PC-9 (cell line): ENCODE measurements at places on chromosomes 13 and 19. TPM values are rescaled to one million over a fixed set of nuclear protein-coding genes. Genes with fewer than 3 reads are reported as not detected.

Gene IGSF23
- not detected in 2 replicates for total RNA-seq

Gene PCDH8
- total RNA-seq = not detected in 2 replicates

Gene OR7E24
- total RNA-seq = not detected in 2 replicates

Gene TSHZ3
- total RNA-seq = not detected in 2 replicates

Gene FXYD1
- total RNA-seq = not detected in 2 replicates

Gene NKPD1
- total RNA-seq = 0.37 and 0.75 TPM in 2 replicates

Gene IFNL3
- not detected in 2 replicates for total RNA-seq

Gene NFILZ
- not detected in 2 replicates for total RNA-seq

DNA sequence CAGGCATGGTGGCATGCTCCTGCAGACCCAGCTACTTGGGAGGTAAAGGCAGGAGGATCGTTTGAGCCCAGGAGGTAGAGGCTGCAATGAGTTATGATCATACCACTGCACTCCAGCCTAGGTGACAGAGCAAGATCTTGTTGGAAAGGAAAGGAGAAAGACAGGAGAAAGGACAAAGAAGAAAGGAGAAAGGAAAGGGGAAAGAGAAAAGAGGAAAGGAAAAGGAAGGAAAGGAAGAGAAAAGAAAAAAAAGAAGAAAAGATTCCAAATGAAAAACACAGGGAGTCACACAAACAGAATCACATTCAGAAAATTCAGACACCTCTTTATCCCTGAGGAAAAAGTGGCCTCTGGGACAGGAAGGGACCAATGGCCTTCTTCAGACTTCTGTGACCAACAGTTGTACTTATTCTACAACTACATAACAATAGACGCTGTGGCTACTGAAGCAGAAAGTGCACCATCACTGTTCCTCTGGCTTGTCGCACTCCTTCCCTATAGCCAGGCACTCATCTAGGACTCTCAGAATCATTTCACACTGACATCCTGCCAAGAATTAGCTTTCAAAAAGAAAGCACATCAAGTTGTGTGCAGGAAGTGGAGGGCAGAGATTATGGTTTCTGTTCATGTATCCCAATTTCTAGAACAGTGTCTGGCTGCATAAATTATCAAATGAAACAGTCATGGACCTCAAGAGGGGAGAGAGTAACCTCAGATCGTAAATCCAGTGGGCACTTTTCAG is 5.9 kb downstream of the MTMR6 start:
- no peak for DNase-seq

DNA sequence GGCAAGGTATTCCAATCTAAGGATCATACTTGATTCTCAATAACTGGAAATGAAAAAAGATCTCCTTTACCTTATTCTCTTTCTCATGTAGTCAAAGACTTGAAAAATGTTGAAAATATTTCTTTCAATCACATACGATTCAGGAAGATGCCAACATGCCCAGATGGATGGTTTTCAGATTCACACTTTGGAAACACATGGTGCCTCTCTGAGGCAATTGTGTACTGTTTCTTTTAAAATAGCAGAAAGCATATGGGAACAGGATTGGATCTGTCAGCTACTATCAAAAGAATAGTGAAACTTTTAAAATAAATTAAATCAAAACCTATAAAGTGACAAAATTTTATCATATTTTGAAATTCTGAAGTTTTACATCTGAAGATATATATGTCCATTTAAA is 222.4 kb downstream of the SPRY2 start:
- DNase-seq = no peak

- no peak for DNase-seq
Observed at GRCh38 chr19:27392027-27392632, 1820.8 kb downstream of the UQCRFS1 start.

GRCh38 chr13:22468045-22468444 is 712.7 kb upstream of the SGCG start:
- no peak for DNase-seq

GRCh38 chr19:18741124-18742121 is 49.7 kb downstream of the COMP start:
- DNase-seq = peak; percentile 60

- DNase-seq = peak; percentile 57
Observed at GRCh38 chr19:41746593-41747227, 8.6 kb upstream of the CEACAM6 start.

DNA sequence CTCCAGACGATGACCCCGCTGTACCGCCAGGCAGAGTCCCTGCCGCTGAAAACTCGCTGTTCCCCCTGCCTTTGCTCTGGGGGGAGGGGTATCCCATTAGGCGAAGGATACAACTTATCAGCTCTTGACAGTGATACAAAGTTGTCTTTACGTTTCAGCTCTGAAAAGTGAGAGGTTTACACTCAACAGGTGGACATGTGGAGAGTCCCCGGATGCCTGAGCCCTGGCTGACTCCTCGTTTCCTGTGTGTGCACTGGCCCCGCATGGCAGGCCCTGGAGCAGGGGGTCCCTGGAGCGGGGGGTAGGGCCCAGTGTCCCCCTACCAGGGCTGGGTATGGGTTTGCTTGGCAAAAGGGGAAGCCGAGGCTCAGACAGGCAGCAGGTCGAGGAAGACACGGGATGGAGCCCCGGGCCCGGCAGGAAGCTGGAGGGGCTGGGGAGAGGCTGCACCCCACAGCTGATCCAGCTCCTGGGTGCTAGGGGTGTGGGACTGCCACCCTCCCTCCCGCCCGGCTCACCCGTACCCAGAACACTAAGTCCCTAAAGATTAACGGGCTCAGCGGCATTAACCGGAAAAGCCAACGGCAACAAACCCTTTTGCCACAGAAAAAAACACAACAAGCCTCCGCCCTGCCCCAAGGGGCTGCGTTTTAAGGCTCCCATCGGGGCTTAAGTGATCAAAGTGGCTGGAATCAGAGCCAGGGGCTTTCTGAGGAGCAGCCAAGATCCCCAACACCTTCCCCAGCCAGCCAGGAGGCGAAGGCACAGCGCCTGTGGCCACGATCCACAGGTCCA is 5.6 kb downstream of the TCF3 start:
- DNase-seq = no peak

GRCh38 chr13:47480121-47480520 is 521.0 kb downstream of the SUCLA2 start:
- no peak for DNase-seq

- DNase-seq = no peak
Observed at GRCh38 chr19:5896365-5897076, 7.1 kb downstream of the NDUFA11 start.

DNA sequence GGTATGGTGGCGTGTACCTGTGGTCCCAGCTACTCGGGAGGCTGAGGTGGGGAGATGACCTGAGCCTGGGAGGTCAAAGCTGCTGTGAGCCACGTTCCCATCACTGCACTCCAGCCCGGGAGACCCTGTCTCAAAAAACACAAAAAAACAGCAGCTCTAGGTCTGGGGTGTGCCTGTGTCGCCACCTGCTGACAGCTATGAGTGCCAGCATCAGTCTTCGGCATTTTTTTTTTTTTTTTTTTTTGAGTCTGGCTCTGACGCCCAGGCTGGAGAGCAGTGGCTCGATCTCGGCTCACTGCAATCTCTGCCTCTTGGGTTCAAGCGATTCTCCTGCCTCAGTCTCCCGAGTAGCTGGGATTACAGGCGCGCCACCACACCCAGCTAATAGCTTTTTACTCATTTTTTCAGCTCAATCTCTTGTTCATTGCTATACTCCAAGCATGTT is 10.1 kb downstream of the AP2S1 start:
- peak; percentile 48 for DNase-seq

GRCh38 chr19:913080-913748 is at the start of gene R3HDM4:
Gene R3HDM4 (minus strand): TSS chr19:913219. CDS start chr19:913157, 62 bp downstream.
- no peak for DNase-seq

- DNase-seq = no peak
Observed at GRCh38 chr19:17842663-17843291, 5.0 kb downstream of the JAK3 start.

- no peak for DNase-seq
Observed at GRCh38 chr19:14135985-14136508, 342 bp downstream of the ASF1B start.

GRCh38 chr13:87153371-87153770 is 517.8 kb upstream of the SLITRK5 start:
- no peak for DNase-seq

DNA sequence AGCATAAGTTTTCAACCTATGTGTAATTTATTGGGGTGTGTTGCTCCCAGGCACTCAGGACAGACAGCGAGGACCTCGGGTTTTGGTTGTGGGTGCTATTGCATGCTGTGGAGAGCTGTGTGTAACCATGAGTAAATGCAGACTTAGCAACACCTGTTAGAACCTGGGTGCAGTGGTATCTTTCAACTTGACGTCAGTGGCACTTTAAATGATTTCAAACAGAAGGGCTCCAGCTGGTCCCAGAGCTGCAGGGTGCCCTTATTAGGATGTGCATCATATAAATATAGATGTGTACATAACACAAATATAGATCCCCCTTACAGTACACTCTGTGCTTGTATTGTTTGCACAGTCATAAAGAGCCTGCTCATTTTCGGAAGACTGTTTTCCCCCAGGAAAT is 228.3 kb upstream of the IRS2 start:
- DNase-seq = no peak

DNA sequence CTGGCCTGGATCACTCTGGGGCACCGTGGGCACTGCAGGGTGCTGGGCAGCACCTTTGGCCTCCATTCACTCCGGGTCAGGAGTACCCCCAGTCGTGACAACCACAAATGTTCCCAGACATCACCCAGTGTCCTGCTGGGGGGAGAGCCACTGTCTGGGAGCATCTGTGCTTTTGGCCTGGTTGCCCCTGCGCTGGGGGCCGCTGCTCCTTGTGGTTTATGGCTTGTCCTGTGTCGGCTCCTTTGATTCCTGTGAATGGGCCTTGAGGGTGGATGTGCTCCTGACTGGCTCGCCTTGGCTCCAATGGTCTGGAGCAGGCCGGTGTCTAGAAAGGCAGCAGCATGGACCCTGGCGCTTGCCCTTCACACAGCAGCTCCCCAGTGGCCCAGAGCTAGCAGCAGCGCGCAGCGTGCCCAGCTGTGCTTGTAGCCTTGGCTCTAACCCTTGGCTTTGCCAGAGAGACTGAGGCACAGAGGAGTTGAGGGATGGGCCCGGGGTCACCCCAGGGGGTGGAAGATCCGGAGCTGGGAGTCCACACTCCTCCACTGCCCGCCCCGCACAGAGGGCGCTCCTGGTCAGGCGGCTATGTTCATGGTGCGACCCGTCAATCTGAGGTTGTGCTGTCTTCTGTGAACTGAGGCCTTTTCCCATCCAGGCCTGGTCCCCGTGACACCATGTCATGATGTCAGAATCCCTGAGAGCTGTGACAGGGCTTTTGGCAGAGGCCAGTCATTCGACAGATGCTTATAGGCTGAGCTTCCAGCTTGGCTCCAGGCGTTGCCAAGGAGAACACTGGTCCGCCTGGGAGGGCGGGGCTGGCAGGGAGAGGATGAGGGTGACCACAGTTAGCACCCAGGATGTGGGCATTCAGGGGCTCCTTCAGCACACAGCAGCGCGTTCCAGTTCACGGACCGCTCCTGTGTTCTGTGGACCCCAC is 4.1 kb downstream of the DAZAP1 start:
- no peak for DNase-seq

DNA sequence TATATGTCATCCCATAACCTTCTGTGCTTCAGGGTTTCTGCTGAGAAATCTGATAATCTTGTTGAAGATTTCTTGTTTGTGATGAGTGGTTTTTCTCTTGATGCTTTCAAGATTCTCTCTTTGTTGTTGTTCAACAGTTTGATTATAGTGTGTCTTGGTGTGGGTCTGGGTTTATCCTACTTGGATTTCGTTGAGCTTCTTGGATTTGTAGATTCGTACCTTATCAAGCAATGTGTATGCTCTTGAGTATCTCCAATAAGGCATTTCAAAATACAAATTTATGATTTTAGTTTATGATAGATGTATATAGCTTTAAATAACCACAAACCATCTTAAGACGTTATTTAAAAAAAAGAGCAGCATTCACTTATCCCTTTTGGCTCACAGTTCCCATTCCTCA is 57.5 kb downstream of the URI1 start:
- DNase-seq = no peak

DNA sequence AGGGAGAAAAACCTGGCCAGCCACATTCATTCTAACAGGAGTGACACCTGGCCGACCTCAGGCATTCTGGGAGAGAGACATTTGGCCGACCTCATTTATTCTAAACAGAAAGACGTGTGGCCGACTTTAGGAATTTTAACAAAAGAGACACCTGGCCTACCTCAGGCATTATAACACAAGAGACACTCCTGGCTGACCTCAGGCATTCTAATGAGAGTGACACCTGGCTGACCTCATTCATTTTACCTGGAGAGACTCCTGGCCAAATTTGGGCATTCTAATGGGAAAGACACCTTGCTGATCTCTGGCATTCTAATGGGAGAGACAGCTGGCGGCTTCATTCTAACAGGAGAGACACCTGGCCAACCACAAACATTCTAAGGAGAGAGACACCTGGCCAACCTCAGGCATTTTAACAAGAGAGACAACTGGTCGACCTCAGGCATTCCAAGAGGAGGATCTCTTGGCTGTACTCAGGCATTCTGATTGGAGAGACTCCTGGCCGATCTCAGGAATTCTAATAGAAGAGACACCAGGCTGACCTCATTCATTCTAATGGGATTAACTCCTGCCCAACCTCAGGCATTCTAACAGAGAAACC is 1353.9 kb downstream of the UQCRFS1 start:
- peak; percentile 61 for DNase-seq

DNA sequence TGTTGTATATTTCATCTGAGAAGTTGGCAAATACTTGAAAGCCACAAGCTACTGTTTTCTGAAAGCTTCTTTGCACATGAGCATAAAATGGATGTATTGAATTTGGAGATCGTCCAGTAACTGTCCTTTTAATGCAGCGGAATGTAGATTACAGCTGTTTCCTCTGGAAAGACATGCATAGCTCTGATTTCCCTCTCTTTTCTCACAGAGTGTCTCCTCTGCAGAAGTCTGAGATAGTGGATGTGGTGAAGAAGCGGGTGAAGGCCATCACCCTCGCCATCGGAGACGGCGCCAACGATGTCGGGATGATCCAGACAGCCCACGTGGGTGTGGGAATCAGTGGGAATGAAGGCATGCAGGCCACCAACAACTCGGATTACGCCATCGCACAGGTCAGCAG is 283.0 kb downstream of the SHISA2 start:
- DNase-seq = no peak

GRCh38 chr19:49430678-49431329 is 5.6 kb downstream of the GFY start:
- DNase-seq = no peak

DNA sequence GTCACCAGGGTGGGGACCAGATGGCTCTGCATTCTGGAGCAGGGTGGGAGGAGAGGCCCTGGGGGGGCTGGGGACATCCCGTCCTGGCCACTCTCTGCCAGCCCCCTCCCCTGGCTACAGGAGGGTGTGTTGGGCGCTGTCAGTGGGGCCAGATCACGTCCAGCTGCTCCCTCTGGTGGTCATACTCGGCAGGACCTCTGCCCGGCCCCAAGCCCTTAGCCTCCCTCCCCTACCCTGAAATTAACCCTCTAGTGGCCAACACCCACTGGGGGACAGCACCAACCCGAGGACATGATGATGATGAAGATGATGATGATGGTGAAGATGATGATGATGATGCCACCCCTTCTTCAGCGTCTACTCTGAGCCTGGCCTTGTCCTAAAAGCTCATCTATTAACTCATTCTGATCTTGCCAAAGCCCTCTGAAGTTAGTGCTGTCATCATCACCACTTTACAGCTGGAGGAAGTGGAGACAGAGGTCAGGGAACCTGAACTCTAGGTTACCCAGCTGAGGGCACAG is 590 bp upstream of the LGI4 start:
- peak; percentile 71 for DNase-seq

- DNase-seq = no peak
Observed at GRCh38 chr13:31042049-31042448, 109.6 kb downstream of the TEX26 start.

GRCh38 chr13:57675526-57675925 is 44.0 kb downstream of the PCDH17 start:
- DNase-seq = no peak
